ENCODE measurements at places on chromosomes 1 and 21. TPM values are rescaled to one million over a fixed set of nuclear protein-coding genes. Genes with fewer than 3 reads are reported as not detected.
A peak's percentile ranks its signal among the peaks of the same experiment; 100 is the strongest.

GRCh38 chr1:67788238-67788790, 45.0 kb downstream of the GNG12 start:
- DNase-seq: no peak

DNA sequence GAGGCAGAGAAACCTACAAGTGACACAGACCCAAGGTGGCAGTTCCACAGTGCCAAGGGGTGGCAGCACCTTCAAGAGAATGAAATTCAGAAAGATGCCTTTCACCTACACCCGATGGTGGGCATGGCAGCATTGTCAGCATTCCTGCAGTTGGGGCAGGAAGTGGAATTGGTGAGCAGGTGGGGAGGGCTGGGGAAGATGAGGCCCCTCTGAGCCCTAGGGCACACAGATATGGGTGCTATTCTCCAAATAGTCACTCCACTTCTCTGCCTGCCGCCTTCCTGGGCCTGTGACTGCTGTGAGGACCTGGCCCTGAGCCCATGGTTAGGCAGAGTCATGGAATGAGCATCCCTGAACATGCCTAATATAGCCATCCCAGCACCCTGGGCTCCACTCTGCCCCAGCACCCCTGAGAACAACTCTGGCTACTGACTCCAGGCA, 8.3 kb downstream of the SHISA4 start:
- DNase-seq: no peak

GRCh38 chr1:228219962-228220780, 12.3 kb downstream of the OBSCN start:
- no peak for DNase-seq

GRCh38 chr1:110056285-110056683, 14.2 kb downstream of the ALX3 start:
- DNase-seq: no peak

DNA sequence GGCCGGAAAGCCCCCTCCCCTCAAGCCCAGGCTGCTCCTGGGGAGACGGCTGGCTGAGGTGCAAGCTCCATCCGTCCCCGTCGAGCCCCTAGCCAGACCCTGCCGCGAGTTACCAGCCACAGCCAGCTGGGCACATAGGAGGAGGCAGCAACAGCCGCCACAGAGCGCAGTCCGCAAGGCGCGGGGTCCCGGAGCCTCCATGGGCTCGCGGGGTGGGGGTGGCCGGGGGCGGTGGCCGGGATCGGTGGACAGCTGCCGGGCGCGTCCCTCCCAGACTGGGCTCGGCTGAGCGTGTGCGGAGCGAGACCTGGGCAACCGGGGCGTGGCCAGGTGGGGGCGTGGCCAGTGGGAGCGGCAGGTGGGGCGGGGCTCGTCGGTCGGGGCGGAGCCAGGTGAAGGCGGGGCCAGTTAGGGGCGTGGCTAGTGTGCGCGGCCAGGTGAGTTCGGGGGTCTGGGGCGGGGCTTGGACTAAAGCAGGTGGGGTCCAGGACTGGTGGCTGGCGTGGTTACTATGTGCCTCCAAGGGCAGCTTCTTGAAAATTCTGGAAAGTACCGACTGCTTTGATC, at the start of gene CD164L2:
Gene CD164L2, minus strand, starts transcription at position 295 of the 567 bp plus-strand sequence. Its CDS starts 94 bp downstream, at position 201.
- DNase-seq: no peak

- no peak for DNase-seq
Measured at GRCh38 chr1:218718977-218719376, 373.8 kb downstream of the TGFB2 start.

DNA sequence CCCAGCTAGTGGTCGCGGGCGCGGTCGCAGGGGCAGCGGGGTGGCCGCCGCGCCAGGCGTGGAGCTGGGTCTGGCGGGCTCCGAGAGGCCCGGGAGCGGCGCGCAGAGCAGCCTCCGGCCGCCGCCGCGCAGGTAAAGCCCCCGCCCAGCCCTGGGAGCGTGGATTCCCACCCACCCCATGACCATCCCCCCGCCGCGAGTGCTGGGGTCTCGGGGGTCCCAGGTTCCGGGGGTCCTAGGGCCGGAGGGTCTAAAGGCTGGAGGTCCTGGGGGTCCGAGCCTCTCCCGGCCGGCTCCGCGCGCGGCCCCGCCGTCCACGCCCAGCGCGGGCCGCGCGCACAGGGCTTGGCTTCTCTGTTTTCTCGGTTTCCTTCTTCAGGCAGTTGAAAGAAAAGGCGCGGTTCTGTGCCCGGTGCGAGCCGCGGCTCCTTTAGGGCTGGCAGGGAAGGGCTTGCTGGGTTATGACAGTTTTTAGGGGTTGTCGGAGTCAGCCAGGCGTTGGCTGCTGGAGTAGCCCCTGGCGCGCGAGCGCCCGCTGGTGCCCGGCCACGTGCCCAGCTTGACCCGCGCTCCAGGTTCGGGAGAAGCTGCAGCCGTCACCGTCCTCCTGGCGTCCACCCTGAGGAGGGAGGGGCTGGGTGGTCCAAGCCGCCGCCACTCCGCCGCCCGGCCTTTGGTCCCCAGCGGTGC, 359 bp downstream of the LRRC3 start:
- DNase-seq: peak; percentile 5

DNA sequence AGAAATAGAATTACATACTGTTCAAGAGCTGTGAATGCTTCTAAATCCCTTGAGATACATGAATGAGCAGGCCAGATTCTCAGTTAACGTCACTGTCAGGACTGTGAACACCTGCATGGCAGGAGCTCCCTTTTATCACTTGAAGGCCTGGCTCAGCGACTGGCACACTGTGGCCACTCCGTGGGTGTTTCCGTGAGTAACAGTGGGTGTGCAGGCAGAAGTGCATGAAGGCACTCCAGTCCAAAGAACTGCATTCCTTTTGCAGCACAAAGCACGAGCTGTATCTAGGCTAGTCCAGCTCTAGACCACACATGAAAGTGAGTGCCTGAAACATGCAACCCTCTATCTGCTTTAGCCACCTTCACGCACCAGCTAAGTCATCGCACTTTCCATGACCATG, 9.6 kb upstream of the SIM2 start:
- no peak for DNase-seq

- DNase-seq: no peak
Measured at GRCh38 chr1:152013664-152014237, 20.1 kb upstream of the S100A10 start.

C8B gene
- total RNA-seq: not detected

SIPA1L2 gene
- 3.2 TPM for total RNA-seq

FAM72B gene
- 8.5 TPM for total RNA-seq

TRIM17 gene
- 0.09 TPM for total RNA-seq
